ENCODE measurements at places on chromosomes 11 and 22.

DNA sequence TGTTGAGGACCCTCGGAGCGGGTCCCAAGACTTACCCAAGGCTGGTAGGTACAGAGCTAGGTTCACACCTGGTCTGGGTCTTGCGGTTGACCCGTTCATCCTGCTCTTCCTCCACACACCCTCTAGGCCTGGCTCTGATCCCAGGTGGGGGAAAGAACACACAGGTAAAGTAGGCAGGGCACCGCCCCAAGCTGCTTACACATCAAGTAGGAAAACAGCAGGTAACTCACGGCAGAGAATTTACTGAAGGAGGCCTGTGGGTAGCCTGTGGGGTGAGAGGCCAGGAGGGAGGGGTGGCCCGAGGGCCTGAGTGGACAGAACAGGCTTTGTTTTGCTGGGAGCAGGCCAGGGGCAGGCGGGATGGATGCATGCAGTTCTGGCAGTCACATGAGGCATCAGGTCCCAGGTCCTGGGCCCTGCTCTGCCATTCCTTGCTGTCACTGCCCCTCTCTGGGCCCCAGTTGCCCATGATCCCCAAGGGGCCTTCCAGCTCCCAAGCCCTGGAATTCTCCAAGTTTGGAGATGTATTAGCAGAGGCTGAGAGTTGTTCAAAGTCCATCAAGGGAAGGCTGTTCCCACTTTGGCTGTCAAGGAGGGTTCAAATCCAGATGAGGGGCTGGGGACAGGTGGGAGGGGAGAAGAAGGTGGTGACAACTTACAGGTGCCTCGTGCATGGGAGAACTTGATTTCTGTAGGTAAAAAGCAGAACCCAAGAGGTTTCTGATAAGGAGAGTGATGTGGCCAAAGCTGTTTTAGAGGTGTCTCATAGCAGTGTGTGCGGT lies 5.7 kb downstream of the TSKU start:
- no peak for DNase-seq

- no peak for DNase-seq
Observed at GRCh38 chr11:95192717-95193116, 38.3 kb downstream of the SESN3 start.

DNA sequence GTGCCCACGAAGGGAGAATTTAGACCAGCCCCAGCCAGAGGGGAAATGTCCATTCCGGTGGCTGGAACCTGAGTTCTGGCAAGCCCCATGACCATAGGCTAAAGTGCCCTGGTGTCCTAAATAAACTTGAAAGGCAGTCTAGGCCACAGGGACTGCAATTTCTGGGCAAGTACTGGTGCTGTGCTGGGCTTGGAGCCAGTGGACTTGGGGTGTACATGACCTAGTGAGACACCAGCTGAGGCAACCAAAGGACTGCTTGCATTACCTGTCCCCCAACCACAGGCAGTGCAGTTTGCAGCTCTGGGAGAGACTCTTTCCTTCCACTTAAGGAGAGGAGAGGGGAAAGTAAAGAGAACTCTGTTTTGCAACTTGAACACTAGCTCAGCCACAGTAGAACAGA lies 23.7 kb downstream of the RRP8 start:
- no peak for DNase-seq

DNA sequence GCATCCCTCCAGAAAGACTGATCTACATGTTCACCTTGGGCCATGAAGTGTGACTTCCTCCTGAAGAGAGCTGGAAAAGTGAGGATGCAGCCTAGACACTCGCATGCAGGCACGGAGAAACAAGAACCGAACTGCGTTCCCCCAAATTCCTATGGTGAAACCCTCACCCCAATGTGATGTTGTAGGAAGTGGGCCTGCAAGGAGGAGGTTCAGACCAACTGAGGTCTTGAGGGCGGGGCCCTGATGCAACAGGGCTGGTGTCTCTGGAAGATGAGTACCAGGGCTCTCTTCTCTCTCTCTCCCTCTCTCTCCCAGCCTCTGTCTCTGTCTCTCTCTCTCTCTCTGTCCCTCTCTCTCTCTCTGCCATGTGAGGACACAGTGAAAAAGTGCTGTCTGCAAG lies 501.1 kb downstream of the BRD1 start:
- no peak for DNase-seq

DNA sequence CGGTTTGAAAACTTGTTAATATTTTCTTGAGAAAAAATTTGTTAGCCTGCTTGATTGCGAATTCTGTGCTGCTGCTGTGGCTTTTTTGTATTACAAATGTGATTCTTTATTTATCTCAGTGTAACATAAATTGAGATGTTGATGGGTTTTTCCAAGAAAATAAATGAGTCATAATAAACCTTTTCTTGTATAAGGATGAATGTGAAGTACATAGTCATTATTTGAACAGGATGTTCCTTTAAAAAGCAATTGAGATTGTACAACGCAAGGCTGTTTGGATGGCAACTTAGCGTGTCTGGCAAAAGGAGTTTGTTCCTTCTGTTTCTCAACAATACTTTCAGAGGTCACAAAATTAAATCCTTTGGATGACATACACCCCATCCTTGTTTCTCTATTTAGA lies 24.6 kb upstream of the CARD18 start:
- DNase-seq = no peak

GRCh38 chr22:46308283-46308988 lies 11.8 kb downstream of the GTSE1 start:
- DNase-seq = no peak

Measured in HAP-1 (cell line).